ENCODE measurements at places on chromosomes 13 and 19. TPM values are rescaled to one million over a fixed set of nuclear protein-coding genes. Genes with fewer than 3 reads are reported as not detected.

PCDH9 gene
- 16.2 TPM for total RNA-seq

C5AR1 gene
- 0.43 TPM for total RNA-seq

SMAD9 gene
- 5.8 TPM for total RNA-seq

FXYD3 gene
- 235 TPM for total RNA-seq

RGL3 gene
- total RNA-seq, result 20.6 TPM

TBXA2R gene
- 0.12 TPM for total RNA-seq

ZNF546 gene
- total RNA-seq, result 1.6 TPM

ZNF470 gene
- 4.9 TPM for total RNA-seq

CEACAM20 gene
- 1.5 TPM for total RNA-seq

ANKLE1 gene
- 0.90 TPM for total RNA-seq

TMEM272 gene
- 0.20 TPM for total RNA-seq

TMEM238 gene
- 1.8 TPM for total RNA-seq

BTBD2 gene
- 62.1 TPM for total RNA-seq

HMGB1 gene
- 394 TPM for total RNA-seq

MATK gene
- total RNA-seq, result not detected

ZNF8 gene
- total RNA-seq, result 7.1 TPM

ZNF112 gene
- total RNA-seq, result 8.8 TPM

SYNGR4 gene
- total RNA-seq, result not detected

ZIM2 gene
- not detected for total RNA-seq

CATSPERD gene
- total RNA-seq, result not detected

KLK6 gene
- total RNA-seq, result 1.1 TPM

CEACAM1 gene
- total RNA-seq, result 7.1 TPM

FCAR gene
- total RNA-seq, result not detected

SIGLEC11 gene
- total RNA-seq, result 15.8 TPM

CEACAM19 gene
- 2.8 TPM for total RNA-seq

LRRC4B gene
- 6.0 TPM for total RNA-seq

ZNF573 gene
- 5.0 TPM for total RNA-seq

GAPDHS gene
- total RNA-seq, result not detected

OVOL3 gene
- total RNA-seq, result not detected

FAM83E gene
- 13.8 TPM for total RNA-seq

ZIC5 gene
- 0.04 TPM for total RNA-seq

STARD13 gene
- 13.5 TPM for total RNA-seq

LILRB4 gene
- total RNA-seq, result not detected

VAV1 gene
- 0.23 TPM for total RNA-seq

PRODH2 gene
- total RNA-seq, result 5.1 TPM

SLITRK5 gene
- total RNA-seq, result 0.27 TPM

PTH2 gene
- not detected for total RNA-seq

ZNF69 gene
- 24.6 TPM for total RNA-seq

FUT1 gene
- total RNA-seq, result 2.4 TPM

ZNF211 gene
- total RNA-seq, result 9.5 TPM

GJA3 gene
- 0.16 TPM for total RNA-seq

ZNF486 gene
- 15.8 TPM for total RNA-seq

MADCAM1 gene
- total RNA-seq, result 1.2 TPM

ALKBH7 gene
- 45.3 TPM for total RNA-seq

GRIN2D gene
- 1.00 TPM for total RNA-seq

CCDC122 gene
- 5.3 TPM for total RNA-seq

LHFPL6 gene
- 12.1 TPM for total RNA-seq

ZNF175 gene
- total RNA-seq, result 4.1 TPM

FLT1 gene
- 37.0 TPM for total RNA-seq

ALOX5AP gene
- total RNA-seq, result 3.3 TPM

FUT6 gene
- total RNA-seq, result 0.36 TPM

IZUMO2 gene
- not detected for total RNA-seq

GDF15 gene
- 123 TPM for total RNA-seq

ANGPTL4 gene
- total RNA-seq, result 12.0 TPM

CAPS gene
- 7.5 TPM for total RNA-seq

IGFLR1 gene
- total RNA-seq, result 3.6 TPM
